Coronary artery (tissue), 2 donors: ENCODE measurements at places on chromosomes 7 and 10.

DNA sequence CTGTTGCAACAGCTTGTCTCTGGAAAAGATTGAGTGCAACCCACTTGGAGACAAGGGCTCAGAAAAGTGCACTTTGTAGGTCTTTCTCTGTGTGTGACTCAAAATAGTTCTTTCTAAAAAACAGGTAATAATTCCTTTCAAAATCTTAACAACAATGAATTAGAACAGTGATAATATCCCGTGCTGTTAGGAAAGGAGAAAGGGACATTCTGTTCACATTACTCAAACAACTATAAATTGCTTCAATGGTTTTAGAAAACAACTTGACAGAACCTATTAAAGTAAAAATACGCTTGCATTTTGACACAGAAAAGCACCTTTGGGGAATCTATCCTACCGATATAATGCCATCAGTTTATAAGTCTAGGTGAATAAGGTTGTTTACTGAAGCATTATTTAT lies 468.1 kb upstream of the DPP6 start:
- DNase-seq: no peak

DNA sequence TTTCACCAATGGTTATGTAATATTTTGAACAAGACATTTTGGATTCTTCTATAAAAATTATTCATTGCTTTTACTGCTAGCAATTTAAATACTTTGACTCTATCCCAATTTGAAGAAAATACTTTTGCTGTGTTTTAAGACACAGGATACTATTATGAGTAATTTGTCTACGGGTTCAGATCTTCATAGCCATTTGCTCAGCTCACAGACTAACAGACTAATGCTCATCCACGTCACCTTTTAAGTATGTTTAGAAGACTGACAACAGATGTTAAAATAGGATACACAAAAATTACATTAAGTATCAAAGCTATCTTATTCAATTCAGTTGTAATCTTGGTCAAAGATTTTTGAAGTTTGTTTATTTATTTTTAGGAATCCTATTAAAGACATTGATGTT lies 251.3 kb upstream of the CHRM2 start:
- DNase-seq: no peak

GRCh38 chr7:122965306-122965705 lies 30.2 kb downstream of the TAS2R16 start:
- no peak for DNase-seq

- no peak for DNase-seq
These were observed 344.2 kb upstream of the ADARB2 start for GRCh38 chr10:2081501-2081900.

- no peak for DNase-seq
These were observed 1.5 kb downstream of the ENTPD7 start for GRCh38 chr10:99660662-99661376.

DNA sequence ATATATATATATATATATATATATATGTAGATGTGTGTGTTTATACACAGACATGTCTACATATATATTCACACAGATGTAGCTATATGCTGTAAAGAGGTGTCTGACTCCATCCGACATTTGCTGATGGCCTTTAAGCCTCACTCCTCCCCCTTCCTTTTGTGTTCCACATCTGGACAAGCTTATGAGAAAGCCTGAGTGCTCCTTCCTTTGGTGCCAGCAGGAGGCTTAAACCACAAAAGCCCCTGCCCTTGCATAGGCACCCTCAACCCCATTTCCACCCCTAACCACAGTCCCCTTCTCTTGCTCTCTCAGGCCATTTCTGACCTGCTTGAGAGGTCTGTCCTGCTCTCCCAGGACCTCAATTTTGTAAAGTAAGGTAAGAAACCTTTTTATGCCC lies 98.7 kb downstream of the SVOPL start:
- DNase-seq: no peak

- DNase-seq: no peak
These were observed 283.8 kb upstream of the PLXDC2 start for GRCh38 chr10:19532411-19532810.

DNA sequence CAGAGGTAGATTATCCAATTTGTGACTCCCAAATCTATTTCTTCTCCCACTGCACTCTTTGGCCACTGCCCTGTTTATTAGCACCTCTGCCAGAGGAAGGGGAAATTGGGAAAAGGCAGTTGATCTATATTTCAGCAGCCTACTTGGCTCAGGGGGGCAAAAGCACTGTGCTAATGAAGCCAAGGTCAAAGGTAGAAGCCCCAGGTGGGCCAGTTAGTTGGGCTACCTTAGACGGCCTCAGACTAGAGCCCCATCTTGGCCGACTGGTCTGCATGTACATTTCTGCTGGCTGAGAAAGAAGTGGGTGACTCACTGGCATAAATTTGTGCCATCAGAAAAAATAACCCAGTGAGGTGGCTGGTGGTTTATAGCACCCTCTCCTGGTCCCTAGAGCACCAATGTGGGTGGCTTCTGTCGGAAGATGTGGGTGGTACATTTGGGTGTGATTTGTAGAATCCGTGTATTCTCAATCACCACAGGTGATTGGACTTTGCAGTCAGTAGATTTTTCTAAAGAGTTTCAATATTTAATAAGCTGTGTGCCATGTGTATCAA lies 293.3 kb upstream of the MKI67 start:
- peak; percentile 50 for DNase-seq

DNA sequence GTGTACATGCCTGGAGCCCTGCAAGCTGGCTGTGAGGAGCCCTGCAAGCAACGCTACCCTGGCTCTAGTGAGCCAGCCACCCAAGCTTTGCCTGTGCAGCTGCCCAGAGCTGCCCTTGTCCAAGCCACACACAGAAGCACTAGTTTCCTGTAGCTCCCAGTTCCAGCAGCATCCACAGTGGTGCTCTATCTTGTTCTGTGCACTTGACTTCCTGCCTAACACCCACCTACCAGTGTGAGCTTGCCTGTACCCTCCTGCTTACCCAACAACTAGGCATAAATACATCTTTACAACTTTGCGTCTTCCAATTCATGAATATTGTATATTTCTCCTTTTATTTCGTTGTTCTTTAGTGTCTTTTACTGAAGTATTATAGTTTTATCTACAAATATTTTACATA lies 32.2 kb upstream of the ZNF518A start:
- no peak for DNase-seq

DNA sequence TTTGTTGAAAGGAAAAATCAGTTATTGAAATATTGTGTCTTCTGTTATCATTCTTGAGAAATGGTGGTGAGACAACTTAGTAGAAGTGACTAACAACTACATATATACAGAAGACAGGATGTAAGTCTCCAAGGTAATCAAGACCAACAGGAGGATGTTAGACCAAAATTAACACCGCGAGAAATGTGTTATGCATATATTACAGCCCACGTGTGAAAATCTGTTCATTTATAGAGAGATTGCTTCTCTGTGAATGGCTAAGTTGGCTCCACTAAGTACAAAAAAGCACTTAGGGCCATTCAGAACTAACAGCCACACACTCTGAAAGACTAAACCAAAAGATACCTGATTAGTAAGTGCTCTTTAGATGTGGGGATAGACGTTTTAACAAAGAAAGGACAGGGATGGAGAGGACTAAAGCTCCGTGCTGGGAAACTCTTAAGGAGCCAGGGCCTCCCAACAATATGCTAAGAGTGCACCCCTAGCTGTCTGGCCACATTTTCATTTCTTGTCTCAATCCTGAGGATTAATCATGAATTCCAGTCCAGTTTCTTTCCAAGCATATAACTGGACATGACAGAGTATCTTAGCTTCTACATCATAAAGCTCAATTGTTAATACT lies 26.5 kb downstream of the HDAC9 start:
- no peak for DNase-seq

DNA sequence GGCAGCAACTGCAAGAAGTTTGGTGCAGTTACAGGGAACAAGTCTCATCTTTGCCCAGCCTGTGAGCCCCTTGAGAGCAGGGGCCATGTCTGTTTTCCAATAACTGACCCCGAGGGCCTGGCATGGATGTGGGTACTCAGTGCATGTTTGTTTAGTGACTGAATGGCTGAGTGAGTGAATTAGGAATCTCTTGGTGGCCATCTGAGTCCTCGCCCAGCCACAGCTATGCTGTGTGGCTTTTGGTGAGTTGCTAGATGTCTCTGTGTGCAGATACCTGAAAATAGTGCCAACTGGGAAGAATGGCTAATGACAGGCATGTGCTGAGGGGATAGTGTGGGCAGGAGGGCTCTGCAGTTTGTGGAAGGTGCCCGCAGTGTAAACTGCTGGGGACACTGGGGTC lies 54.4 kb upstream of the PCBD1 start:
- no peak for DNase-seq

GRCh38 chr10:43361547-43362190 lies 9.8 kb upstream of the FXYD4 start:
- no peak for DNase-seq

DNA sequence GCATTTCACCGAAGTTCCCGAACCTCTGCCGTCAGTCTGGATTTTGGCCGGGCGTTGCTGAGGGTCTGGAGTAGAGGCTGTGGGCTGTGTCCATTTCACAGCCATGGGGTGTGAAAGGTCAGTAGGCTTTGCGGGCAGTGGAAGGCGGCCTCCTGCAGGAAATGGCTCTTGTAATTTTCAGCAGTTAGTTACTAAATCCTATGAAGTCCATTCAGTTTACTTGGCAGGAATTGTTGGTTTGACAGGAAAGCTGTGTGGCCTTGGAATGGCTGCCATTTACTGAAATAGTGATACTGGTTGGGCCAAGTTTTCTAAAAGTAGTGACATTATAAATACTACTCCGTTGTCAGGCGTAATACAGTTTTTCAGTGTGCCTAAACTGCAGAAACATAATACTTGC lies 303.7 kb downstream of the CCDC3 start:
- no peak for DNase-seq

DNA sequence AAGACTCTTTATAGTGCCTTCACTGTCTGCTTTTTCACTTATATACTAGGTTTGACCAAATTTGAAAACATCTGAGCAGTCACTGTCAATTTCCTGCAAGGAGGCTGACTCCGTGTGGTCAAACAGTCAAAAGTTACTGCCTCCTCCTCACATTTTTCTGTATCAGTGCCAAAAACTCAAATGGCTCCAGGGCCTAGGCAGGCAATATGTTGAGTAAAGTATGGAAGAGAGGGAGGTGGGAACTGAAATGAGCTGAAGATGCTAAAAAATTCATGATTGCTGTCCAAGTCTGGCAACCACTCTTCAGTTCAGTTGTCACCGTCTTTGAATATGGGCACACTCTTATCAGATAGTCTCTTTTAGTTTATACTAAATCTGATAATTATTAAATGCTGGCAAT lies 551.6 kb downstream of the CCSER2 start:
- DNase-seq: no peak

- no peak for DNase-seq
These were observed 90.3 kb downstream of the CHN2 start for GRCh38 chr7:29284696-29285443.

DNA sequence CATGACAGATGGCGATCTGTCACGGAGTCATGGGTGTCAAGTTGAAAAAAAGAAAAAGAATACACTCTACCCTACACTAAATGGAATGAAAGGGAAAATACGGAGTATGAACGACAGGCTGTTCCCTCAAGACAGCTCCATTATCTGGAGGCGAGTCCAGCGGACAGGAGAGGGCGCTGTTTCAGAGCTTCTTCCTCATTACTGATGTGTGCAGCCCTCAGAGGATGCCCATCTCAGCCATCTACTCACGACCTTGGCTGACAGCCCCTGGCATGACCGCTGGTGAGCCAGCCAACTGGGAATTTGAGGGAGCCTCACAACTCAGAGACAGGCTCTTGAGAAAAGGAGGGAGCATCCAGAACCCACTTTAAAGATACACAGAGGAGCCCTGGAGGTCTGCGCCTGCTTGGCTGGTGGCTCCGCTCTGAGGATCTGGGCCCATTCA lies 49.6 kb upstream of the SMNDC1 start:
- no peak for DNase-seq

GRCh38 chr7:31054608-31055278 lies 2.6 kb downstream of the ADCYAP1R1 start:
- DNase-seq: no peak

DNA sequence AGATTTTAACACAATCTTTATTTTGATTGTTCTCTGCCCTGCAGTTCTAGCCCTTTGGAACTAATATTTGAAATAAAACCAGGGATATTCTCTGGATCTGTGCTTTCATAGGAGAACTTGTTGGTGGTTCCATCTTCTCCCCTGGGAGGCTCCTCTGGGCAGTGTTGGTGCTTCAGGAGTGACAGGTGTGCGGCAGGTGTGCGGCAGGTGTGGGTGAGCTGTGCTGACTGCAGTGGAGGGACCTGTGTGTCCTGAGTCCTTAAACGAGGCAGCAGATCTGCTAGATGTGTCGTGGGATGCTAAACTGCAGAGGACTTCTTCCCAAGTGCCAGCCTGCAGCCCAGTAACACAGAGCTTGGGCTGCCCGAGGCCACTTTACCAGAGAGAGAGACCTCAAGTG lies 98.4 kb downstream of the LYZL1 start:
- DNase-seq: no peak

DNA sequence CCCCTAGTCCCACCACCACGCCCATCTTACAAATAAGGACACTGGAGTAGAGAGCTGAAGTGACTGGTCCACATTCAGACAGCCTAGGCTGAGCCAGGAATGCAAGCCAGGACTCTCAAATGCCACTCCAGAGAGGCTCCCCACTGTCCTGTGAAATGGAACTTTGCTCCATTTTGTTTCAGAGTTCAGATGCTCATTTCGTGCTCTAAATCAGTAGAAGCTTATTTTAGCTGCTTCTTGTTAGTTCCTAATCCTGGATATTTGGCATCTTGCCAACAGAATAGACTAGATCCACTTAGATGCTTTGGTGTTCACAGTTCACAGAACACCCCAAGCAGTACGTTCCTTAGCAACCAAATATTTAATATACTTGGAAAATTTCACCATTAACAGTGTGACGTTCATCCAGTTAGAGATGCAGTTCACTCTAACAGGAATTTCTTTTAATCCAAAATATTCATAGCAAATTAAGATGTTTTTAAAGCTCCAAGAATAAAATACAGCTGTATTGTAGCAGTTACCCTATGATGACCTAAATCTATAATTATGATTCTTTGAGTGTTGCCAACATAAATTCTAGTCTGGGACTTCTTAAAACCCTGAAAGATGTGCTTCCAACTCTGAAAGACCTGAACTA lies 7.3 kb downstream of the MMP21 start:
- no peak for DNase-seq

GRCh38 chr10:12681252-12681651 lies 320.3 kb downstream of the CCDC3 start:
- DNase-seq: no peak

DNA sequence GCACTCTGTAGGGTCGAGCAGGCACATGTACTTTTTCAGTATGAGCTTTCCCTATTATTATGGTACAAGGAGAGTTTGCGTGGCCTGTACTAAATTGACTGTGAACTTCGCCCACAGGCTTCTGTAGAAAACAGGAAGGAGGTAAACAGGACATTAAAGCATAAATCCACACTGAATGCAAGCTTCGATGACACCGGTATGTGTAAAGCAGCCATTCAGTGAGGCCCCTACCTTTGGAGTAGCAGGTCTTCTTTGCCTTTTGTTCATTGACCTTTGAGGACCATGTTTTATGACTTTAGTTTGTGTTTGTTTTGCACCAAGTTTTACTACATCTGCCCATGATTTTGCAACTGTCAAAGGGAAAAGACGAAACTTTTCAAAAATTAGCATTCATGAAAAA lies 14.5 kb downstream of the MKI67 start:
- no peak for DNase-seq

GRCh38 chr7:155464948-155465739 lies 7.2 kb downstream of the EN2 start:
- DNase-seq: no peak

- no peak for DNase-seq
These were observed 68.4 kb downstream of the PPP1R3C start for GRCh38 chr10:91564508-91564907.
